NCI-H2107 (cell line): ENCODE measurements at places on chromosomes 1 and 21.

- peak; percentile 50 for DNase-seq
Measured at GRCh38 chr1:43440358-43440757, 13.4 kb downstream of the HYI start.

DNA sequence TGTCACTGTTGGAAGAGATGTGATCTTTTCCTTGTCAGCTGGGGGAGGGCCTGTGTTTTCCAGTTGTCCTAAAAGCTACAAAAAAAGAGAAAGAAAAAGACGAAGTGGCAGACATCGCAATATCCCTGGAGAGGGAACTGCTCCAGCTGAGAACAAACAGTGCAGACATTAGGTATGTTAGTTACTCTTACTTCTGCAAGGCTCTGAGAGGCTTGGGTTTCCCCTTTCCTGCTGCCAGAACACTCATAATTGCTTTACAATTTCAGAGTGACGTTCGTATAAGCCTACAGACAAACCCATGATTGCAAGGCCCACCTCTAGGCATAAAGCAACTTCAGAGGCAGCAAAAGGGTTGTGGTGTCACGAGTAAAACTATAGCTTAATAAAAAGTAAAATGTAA, 31.1 kb downstream of the CD160 start:
- DNase-seq: no peak

GRCh38 chr1:1430992-1431844, 4.3 kb upstream of the VWA1 start:
- DNase-seq: no peak

DNA sequence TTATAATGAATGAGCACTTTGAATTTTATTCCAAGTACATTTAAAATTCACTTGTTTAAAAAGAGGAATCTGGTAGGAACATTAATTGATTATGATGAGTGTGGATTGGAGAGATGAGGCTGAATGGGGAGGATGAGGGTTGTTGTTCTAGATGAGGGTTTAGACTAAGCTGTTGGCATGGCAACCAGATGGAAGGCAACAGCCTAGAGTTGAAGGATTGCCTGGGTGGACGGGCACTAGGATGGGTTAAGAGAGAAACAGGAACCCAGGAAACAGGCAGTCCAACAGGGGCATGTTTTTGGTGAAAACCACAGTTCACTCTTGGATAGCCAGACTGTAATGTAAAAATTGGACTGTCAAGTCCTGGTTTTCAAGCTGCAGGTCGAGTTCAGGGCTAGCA, 125.5 kb downstream of the CHRM3 start:
- no peak for DNase-seq
